NCI-H1436 (cell line): ENCODE measurements at places on chromosomes 11 and 22.

GRCh38 chr11:12108875-12109453 is 1.4 kb upstream of the MICAL2 start:
- DNase-seq, result no peak

- DNase-seq, result no peak
These were observed 9.6 kb upstream of the EED start for GRCh38 chr11:86234831-86235461.

- DNase-seq, result no peak
These were observed 35.1 kb downstream of the RRP7A start for GRCh38 chr22:42484506-42484905.

- no peak for DNase-seq
These were observed 902.4 kb upstream of the RAG2 start for GRCh38 chr11:37500425-37500824.

DNA sequence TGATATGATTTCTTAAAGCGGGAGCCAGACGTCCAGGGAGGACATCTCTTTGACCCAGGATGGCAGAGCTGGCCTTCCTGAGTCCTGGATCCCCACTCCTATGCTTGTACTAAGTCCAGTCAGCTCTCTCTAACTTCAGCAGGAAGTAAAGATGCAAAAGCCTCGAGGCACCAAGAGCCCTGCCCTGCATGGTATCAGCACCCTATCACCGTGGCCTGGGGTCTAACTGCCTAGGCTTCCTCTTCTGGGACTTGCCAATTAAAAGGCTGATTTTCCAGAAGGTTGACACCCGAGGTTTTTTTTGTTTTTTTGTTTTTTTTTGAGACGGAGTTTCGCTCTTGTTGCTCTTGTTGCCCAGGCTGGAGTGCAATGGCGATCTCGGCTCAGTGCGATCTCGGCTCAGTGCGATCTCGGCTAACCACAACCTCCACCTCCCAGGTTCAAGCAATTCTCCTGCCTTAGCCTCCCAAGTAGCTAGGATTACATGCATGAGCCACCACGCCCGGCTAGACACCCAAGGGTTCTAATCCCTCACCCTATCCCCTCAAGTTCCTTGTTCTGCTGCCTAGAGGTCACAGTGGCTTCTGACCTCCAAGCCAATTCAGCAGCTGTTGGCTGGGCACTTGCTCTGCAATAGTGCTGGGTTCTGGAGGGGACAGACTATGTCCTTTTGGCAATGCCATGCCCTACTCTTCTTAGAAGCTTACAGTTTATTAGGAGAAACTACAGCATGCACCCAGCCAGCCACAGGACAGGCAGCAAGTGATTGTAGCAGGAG is 50.6 kb upstream of the FTH1 start:
- DNase-seq, result no peak

DNA sequence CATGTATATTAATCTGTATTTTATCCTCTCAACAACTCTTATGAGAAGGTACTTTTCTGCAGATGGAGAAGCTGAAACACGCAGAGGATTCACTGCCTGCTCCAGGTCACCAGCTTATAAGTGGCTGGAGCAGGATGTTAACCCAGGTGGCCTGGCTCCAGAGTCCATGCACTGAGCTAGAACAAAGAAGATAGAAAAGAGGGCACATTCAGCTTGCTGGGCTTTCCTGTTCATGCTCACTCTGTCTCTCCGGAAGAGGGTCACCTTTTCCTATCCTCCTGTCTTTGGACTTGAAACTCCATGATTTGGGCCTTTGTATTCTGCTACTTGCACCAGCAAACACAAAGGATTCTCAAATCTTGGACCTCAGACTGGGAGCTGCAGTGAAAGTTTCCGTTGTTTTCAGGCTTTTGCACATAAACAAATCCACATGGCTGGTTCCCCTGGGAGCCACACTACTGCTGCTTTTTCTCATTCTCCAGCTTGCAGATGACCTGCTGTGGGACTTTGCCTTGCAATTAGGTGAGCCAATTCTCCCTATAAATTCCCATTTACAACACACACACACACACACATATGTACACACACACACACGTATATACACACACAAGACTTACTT is 117.3 kb upstream of the GRK3 start:
- DNase-seq, result no peak

GRCh38 chr11:59223611-59224010 is 10.9 kb upstream of the MPEG1 start:
- no peak for DNase-seq

DNA sequence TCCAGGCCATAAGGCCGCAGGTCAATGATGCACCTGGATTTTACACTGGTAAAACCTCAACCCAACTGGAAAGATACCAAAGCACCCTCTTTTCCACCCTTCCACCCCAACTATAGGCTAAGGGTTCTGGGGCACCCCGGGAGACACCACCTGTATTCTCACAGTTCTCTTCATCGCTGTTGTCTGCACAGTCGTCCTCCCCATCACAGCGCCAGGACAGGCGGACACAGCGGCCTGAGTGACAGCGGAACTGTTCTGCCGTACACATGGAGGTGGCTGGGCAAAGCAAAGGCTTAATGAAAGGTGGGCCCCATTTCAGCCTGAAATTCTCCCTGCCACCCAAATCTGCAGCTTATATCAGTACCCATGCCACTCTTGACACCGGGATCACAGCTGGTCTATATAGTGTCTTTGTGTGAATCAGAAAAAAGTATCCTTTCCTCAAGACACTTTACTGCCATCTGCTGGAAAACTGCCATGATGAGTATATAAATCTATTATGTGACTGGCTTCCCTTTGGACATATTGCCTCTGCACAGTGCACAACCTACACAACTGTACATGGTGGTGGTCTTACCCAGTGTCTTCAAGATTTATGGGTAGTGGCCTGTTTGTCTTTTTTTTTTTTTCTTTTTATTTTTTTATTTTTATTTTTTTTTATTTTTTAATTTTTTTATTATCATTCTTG is 21.5 kb downstream of the LRP4 start:
- peak; percentile 25 for DNase-seq

GRCh38 chr22:49670456-49671330 is 157.0 kb downstream of the BRD1 start:
- DNase-seq, result no peak

DNA sequence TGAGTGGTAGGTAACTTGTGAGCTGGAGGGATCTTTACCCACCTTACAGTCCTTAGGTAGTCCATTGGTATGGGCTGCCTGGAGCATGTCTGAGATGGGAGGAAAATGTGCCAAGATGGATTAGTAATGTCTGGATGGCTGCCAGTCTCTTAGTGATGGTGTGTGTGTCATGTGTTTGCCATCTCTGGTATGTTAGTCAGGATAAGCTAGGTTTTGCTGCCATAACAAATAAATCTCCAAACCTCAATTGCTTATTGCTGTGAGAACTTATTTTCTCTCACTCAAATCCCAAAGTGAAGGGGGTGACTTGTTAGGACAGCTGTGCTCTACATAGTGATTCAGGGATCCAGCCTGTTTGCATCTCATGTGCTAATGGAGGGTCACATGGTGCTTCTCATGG is 40.9 kb upstream of the MYEOV start:
- no peak for DNase-seq

- no peak for DNase-seq
These were observed 189.9 kb downstream of the ARHGAP42 start for GRCh38 chr11:100876815-100877520.
